ENCODE measurements at places on chromosomes 2 and 18. TPM values are rescaled to one million over a fixed set of nuclear protein-coding genes. Genes with fewer than 3 reads are reported as not detected.

SERPINB12 gene
- total RNA-seq: not detected

STK17B gene
- 648 TPM for total RNA-seq

ARHGEF33 gene
- total RNA-seq: not detected

- DNase-seq: peak; percentile 64
- no peak overlapping the region for H3K4me3 ChIP-seq
- no peaks in the 10 kb centered on the region for H3K36me3 ChIP-seq
- H3K27ac ChIP-seq: no peak overlapping the region
- H3K4me1 ChIP-seq: peaks cover 18% of the 10 kb centered on the region
Observed at GRCh38 chr18:3624935-3625741, 175.2 kb downstream of the TGIF1 start.

GRCh38 chr2:61707984-61708852 lies 145.6 kb downstream of the FAM161A start:
- no peaks in the 10 kb centered on the region for H3K36me3 ChIP-seq
- no peaks in the 10 kb centered on the region for H3K4me1 ChIP-seq
- H3K27me3 ChIP-seq: no peaks in the 10 kb centered on the region
- DNase-seq: no peak
- H3K4me3 ChIP-seq: no peak overlapping the region

GRCh38 chr18:62784966-62785413 lies 69.6 kb downstream of the PHLPP1 start:
- DNase-seq: no peak
- H3K27me3 ChIP-seq: no peaks in the 10 kb centered on the region
- H3K27ac ChIP-seq: no peak overlapping the region
- H3K4me1 ChIP-seq: no peaks in the 10 kb centered on the region
- H3K4me3 ChIP-seq: no peak overlapping the region

Measured in CD4-positive, alpha-beta T cell (primary cell).